Activated naive CD8-positive, alpha-beta T cell treated with anti-CD3 and anti-CD28 coated beads, Interleukin-2, amount 10 ng/mL, durations not matched to agents 7 days and 5 days (primary cell): ENCODE measurements at places on chromosomes 5 and 9.

GRCh38 chr9:83538172-83538889, at the start of gene FRMD3:
TSS of gene FRMD3 (minus strand) at chr9:83538401. CDS start at chr9:83538231, 170 bp downstream.
- H3K36me3 ChIP-seq, result no peaks in the 10 kb centered on the region
- no peak within 1 kb of the TSS for H3K27ac ChIP-seq
- H3K4me1 ChIP-seq, result peaks cover 4% of the 10 kb centered on the region

- no peak overlapping the region for H3K27ac ChIP-seq
- no peaks in the 10 kb centered on the region for H3K36me3 ChIP-seq
- H3K4me3 ChIP-seq, result no peak overlapping the region
- no peak for DNase-seq
- no peaks in the 10 kb centered on the region for H3K4me1 ChIP-seq
These were observed 459.5 kb upstream of the KLF4 start for GRCh38 chr9:107949061-107949460.

DNA sequence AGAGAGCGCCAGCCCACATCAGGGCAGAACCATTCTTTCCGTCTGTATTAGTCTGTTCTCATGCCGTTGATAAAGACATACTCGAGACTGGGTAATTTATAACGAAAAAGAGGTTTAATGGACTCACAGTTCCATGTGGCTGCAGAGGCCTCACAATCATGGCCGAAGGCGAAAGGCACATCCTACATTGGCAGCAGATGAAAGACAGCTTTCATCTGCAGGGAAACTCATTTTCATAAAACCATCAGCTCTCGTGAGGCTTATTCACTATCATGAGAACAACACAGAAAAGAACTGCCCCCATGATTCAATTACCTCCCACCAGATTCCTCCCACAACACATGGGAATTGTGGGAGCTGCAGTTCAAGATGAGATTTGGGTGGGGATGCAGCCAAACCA, 4.7 kb upstream of the FSD1L start:
- DNase-seq, result no peak
- peaks cover under 1% of the 10 kb centered on the region for H3K27me3 ChIP-seq
- H3K36me3 ChIP-seq, result no peaks in the 10 kb centered on the region
- no peak overlapping the region for H3K27ac ChIP-seq
- no peak overlapping the region for H3K4me3 ChIP-seq

GRCh38 chr5:135444360-135444759, 2.8 kb downstream of the DCANP1 start:
- peaks cover 2% of the 10 kb centered on the region for H3K27me3 ChIP-seq
- H3K4me1 ChIP-seq, result peaks cover 4% of the 10 kb centered on the region
- no peaks in the 10 kb centered on the region for H3K36me3 ChIP-seq
- no peak for DNase-seq
- H3K4me3 ChIP-seq, result no peak overlapping the region

GRCh38 chr5:74529101-74529500, 111.4 kb downstream of the ENC1 start:
- H3K36me3 ChIP-seq, result peaks cover 2% of the 10 kb centered on the region
- H3K27ac ChIP-seq, result no peak overlapping the region
- H3K4me1 ChIP-seq, result no peaks in the 10 kb centered on the region
- H3K27me3 ChIP-seq, result no peaks in the 10 kb centered on the region
- no peak overlapping the region for H3K4me3 ChIP-seq

DNA sequence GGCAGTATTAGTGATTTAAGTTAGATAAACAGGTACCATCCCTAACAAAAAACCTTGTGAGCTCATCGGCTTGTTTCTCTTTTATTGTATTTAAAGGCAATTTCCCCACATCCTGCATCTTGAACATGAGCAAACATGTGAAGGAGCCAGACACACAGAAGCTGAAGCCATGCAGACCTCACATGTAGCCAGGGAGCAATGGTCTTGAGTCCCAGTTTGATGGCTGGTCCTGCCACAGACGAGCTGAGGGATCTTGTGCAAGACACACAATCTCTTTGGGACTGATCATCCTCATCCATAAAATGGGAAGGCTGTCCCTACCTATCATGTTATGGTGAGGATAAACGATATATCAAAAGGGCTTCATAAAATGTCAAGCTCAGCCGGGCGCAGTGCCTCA, 29.6 kb upstream of the XPA start:
- no peaks in the 10 kb centered on the region for H3K4me1 ChIP-seq
- no peak overlapping the region for H3K4me3 ChIP-seq
- no peak for DNase-seq
- H3K36me3 ChIP-seq, result no peaks in the 10 kb centered on the region

- H3K4me1 ChIP-seq, result peaks cover 8% of the 10 kb centered on the region
- H3K27ac ChIP-seq, result peak overlapping the region; percentile 64
- no peaks in the 10 kb centered on the region for H3K36me3 ChIP-seq
- no peak for DNase-seq
- peaks cover 3% of the 10 kb centered on the region for H3K27me3 ChIP-seq
These were observed 13.5 kb upstream of the SFXN1 start for GRCh38 chr5:175464942-175465233.

GRCh38 chr9:127635201-127635735, 23.2 kb downstream of the STXBP1 start:
- no peak overlapping the region for H3K4me3 ChIP-seq
- peaks cover 6% of the 10 kb centered on the region for H3K4me1 ChIP-seq
- H3K27ac ChIP-seq, result no peak overlapping the region
- no peak for DNase-seq
- no peaks in the 10 kb centered on the region for H3K36me3 ChIP-seq

- H3K4me1 ChIP-seq, result no peaks in the 10 kb centered on the region
- no peaks in the 10 kb centered on the region for H3K36me3 ChIP-seq
- no peak overlapping the region for H3K27ac ChIP-seq
- no peak for DNase-seq
- peaks cover 2% of the 10 kb centered on the region for H3K27me3 ChIP-seq
These were observed 79.6 kb downstream of the PAPPA start for GRCh38 chr9:116233160-116233530.

DNA sequence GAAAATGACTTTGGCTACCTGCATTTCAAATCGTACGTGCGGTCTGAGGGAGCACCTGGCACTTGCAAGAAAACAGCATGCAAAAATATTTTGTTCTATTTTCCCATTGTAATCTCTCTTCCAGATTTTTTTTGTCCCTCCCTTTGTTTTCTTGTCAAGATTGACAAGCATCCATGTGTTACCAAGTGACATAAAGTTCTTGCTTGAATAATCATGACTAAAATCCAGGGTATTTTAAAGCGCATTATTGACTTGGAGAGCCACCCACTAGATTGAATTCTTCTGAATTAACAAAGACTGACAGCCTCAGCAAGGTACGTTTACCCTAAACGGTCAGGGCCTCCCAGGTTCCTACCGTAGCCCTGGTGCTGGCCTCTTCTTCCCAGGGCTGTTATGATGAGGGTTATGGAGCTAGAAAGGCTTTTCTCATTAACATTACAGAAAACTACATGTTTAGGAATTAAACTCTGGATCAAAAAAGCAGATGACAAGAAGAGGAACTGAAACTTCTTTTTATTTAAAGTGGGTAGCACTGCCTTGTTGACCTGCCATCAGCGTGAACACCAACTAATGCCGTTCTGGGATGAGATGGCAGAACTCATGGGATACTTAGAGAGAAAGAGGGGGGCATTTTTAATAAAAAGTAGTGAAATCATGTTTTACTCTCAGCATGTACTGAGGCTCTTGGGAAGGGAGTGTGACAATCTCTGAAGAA, 297.0 kb downstream of the EFNA5 start:
- H3K27ac ChIP-seq, result no peak overlapping the region
- H3K4me1 ChIP-seq, result no peaks in the 10 kb centered on the region
- no peak overlapping the region for H3K4me3 ChIP-seq

GRCh38 chr9:109416135-109416706, 81.9 kb downstream of the PTPN3 start:
- peaks cover 8% of the 10 kb centered on the region for H3K27me3 ChIP-seq
- no peak overlapping the region for H3K4me3 ChIP-seq
- H3K36me3 ChIP-seq, result no peaks in the 10 kb centered on the region

- peak overlapping the region; percentile 94 for H3K27ac ChIP-seq
- H3K36me3 ChIP-seq, result peaks cover 19% of the 10 kb centered on the region
- peak overlapping the region; percentile 97 for H3K4me3 ChIP-seq
- peaks cover 26% of the 10 kb centered on the region for H3K4me1 ChIP-seq
These were observed 681 bp downstream of the FNIP1 start for GRCh38 chr5:131795879-131796792.

DNA sequence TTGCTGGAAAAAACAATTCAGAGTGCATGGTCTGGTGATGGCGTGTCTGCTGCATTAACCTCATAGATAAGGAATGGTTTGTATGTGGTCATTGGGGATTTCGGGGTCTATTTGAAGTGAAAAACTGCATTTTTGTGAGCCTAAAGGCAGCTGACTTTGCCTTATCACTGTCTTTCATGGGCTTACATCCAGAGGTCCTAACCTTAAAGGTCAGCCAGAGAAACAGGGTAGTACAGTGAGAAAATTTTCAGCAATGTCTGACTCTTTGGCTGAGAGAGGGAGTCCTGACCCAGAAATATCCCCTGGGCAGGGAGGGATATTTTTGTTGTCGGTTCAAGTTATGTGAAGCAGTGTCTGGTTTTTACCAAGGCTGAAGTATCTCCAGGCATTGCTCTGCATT, 5.7 kb downstream of the PCSK5 start:
- H3K4me1 ChIP-seq, result peaks cover 27% of the 10 kb centered on the region
- H3K4me3 ChIP-seq, result no peak overlapping the region
- peaks cover 1% of the 10 kb centered on the region for H3K36me3 ChIP-seq
- no peaks in the 10 kb centered on the region for H3K27me3 ChIP-seq
- DNase-seq, result no peak
- H3K27ac ChIP-seq, result no peak overlapping the region

DNA sequence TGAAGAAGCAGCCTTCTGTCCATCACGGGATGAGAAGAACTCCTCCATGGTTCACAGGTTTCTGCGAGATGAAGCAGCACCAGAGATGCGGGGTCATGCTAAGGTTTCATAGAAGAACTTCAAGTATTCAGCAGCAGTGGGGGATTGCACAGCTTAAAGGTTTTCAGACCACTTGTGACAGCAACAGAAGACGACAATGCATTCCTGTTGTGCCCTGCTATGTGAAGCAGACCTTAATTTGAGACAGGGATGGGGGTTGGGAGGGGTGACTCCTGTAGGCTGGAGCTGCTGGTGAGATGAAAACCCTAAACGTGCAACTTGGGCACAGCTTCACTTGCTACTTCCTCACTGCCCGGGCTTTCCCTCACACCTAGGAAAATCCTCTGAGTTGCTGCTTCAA, 256.0 kb downstream of the SLIT3 start:
- H3K4me3 ChIP-seq, result no peak overlapping the region
- no peaks in the 10 kb centered on the region for H3K36me3 ChIP-seq
- DNase-seq, result no peak
- no peak overlapping the region for H3K27ac ChIP-seq
- no peaks in the 10 kb centered on the region for H3K4me1 ChIP-seq

GRCh38 chr5:169139480-169140050, 161.4 kb downstream of the SLIT3 start:
- H3K27me3 ChIP-seq, result peaks cover 2% of the 10 kb centered on the region
- H3K36me3 ChIP-seq, result no peaks in the 10 kb centered on the region
- no peaks in the 10 kb centered on the region for H3K4me1 ChIP-seq
- no peak for DNase-seq

DNA sequence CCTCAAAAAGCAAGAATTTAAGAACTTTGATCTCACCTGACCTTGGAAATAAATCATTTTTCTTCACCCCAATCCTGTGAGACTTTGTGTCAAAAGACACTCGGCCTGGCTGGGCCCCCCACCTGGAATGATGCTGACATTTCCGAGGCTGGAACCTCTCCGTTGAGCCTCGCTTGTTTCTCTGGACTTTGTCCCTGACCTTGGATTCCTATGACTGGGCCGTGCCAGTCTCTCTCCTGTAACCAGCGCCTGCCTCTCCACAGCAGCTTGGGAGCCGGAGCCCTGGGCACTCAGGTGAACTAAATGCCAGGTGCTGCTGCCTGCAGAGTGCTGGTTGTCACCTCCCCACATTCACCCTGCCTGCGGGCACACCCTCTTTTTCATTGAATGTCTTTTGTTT, 62.7 kb downstream of the RETREG1 start:
- peaks cover 16% of the 10 kb centered on the region for H3K4me1 ChIP-seq
- no peak for DNase-seq
- peaks cover 13% of the 10 kb centered on the region for H3K36me3 ChIP-seq
- H3K4me3 ChIP-seq, result no peak overlapping the region
